ENCODE measurements at places on chromosomes 12 and 14. TPM values are rescaled to one million over a fixed set of nuclear protein-coding genes. Genes with fewer than 3 reads are reported as not detected.

DNA sequence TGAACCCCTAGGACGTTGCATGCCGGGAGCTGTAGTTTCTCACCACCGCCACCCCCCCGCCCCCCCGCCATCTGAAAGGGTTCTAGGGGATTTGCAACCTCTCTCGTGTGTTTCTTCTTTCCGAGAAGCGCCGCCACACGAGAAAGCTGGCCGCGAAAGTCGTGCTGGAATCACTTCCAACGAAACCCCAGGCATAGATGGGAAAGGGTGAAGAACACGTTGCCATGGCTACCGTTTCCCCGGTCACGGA is 501 bp upstream of the HSP90B1 start:
- H3K4me3 ChIP-seq = peak overlapping the region; percentile 68
- peaks cover 15% of the 10 kb centered on the region for H3K36me3 ChIP-seq
- H3K4me1 ChIP-seq = peaks cover 9% of the 10 kb centered on the region
- no peaks in the 10 kb centered on the region for H3K27me3 ChIP-seq
- H3K27ac ChIP-seq = peak overlapping the region; percentile 99

DNA sequence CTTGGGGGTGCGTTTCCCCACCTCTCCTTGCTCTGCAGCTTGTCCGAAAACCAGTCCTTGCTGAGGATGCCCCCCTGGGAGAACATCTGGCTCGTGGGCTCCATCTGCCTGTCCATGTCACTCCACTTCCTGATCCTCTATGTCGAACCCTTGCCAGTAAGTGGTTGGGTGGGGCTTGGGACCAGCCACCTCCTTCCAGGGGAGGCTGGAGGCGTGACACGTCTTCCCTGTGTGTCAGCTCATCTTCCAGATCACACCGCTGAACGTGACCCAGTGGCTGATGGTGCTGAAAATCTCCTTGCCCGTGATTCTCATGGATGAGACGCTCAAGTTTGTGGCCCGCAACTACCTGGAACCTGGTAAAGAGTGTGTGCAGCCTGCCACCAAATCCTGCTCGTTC is 57.5 kb downstream of the ANAPC7 start:
- no peak overlapping the region for H3K4me3 ChIP-seq
- H3K36me3 ChIP-seq = peaks cover 81% of the 10 kb centered on the region
- H3K4me1 ChIP-seq = peaks cover 17% of the 10 kb centered on the region

- DNase-seq = peak; percentile 25
- H3K36me3 ChIP-seq = peaks cover 1% of the 10 kb centered on the region
- H3K4me3 ChIP-seq = peak overlapping the region; percentile 92
- H3K27me3 ChIP-seq = no peaks in the 10 kb centered on the region
Observed at GRCh38 chr12:45217846-45218245, 2.0 kb downstream of the ANO6 start.

GRCh38 chr14:68413509-68413908 is 379.4 kb downstream of the ZFP36L1 start:
- no peak for DNase-seq
- H3K36me3 ChIP-seq = no peaks in the 10 kb centered on the region
- no peaks in the 10 kb centered on the region for H3K27me3 ChIP-seq
- H3K4me3 ChIP-seq = no peak overlapping the region
- H3K27ac ChIP-seq = no peak overlapping the region

DNA sequence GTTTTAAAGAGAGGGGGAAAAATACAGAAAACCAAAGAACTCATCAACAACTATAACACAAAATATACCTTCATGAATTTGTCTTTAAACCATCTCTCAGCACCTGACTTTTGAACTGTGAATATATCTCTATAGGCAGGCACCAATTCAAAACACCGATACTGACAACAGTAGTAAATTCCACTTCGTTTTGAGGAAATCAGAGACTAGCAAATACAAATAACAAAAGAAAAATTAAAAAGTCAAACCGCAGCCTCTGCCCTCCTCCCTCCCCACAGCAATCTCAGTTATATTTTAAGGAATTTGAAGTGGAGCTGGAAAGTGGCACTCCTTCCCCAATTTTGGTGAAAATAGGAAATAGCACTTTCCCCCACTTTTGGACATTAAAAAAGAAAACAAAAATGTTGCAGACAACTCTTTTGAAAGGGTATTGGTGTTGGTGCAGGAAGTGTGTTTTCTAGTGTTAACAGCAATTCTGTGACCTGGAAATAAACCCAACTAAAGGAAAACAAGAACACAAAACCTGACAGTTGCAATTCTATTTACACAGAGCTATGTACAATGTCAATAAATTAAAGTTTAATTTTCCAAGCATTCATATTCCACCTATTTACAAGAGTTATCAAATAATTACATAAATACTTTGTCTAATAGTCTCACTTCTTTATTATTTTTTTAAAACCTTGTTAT is 13.5 kb downstream of the TBX3 start:
- no peak for DNase-seq
- peaks cover 44% of the 10 kb centered on the region for H3K4me1 ChIP-seq
- no peak overlapping the region for H3K27ac ChIP-seq
- no peak overlapping the region for H3K4me3 ChIP-seq
- peaks cover 34% of the 10 kb centered on the region for H3K36me3 ChIP-seq
- H3K27me3 ChIP-seq = peaks cover 72% of the 10 kb centered on the region

DNA sequence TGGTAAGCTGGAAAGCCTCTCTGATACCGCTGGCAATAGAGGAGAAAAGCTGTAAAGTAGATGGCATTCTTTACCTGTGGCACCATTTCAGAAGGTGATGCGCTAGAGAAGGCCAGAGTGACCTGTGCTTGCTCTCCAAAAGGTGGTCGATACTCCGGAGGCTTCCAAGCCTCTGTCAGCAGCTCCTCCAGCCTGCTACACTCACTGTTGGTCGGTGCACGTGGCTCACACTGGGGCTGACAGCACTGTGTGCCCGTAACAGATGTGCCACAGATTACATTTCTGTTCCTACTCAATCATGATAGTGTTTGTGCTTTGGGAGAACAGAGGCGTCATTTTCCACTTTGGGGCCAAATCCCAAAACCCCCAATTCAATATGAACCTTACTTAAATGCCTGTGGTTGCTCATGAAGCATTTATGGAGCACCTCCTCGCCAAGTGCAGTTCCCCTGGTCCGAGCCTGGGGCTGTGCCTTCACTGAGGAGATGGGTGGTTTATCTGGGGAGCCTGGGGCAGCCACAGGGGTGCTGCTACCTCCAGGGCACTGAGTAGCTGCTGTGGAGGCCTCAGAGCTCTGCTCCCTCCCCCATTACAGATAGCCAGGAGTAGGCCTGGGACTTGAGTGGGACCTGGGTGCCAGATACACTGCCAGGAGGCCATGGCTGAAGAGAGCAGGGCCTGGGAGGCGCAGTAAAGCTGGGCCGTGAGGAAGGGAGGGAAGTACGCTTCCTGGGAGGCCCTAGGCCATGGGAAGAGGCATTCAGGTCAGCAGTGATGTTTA is 26.8 kb downstream of the CCNK start:
- H3K4me3 ChIP-seq = no peak overlapping the region
- H3K27me3 ChIP-seq = no peaks in the 10 kb centered on the region
- H3K27ac ChIP-seq = no peak overlapping the region
- peaks cover 85% of the 10 kb centered on the region for H3K36me3 ChIP-seq
- no peak for DNase-seq

- H3K36me3 ChIP-seq = no peaks in the 10 kb centered on the region
- no peak overlapping the region for H3K27ac ChIP-seq
- H3K4me3 ChIP-seq = no peak overlapping the region
- H3K4me1 ChIP-seq = no peaks in the 10 kb centered on the region
- DNase-seq = no peak
- H3K27me3 ChIP-seq = no peaks in the 10 kb centered on the region
Observed at GRCh38 chr12:126907900-126908764, 1358.8 kb upstream of the TMEM132C start.

DNA sequence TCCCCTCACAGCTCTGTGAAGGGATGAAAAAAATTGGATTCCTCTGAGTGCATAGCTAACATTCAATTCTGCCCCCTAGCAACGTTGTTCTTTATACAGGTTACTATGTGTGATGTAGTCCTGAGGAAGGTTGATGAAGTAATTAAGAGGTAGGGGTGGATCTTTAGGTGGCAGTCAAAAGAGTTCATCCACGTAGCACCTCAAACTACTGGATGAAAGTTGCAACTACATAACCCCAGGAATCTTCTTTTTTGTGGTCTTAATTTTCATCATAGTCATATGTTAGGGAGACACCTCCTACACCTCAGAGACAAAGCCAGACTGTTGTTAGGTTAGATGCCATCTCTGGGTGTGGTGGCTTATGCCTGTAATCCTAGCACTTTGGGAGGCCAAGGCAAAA is 10.2 kb upstream of the NFE2 start:
- H3K27ac ChIP-seq = no peak overlapping the region
- H3K4me1 ChIP-seq = no peaks in the 10 kb centered on the region
- no peaks in the 10 kb centered on the region for H3K36me3 ChIP-seq
- H3K27me3 ChIP-seq = no peaks in the 10 kb centered on the region
- no peak for DNase-seq
- no peak overlapping the region for H3K4me3 ChIP-seq

GRCh38 chr12:22121224-22121623 is 75.2 kb downstream of the CMAS start:
- H3K27me3 ChIP-seq = no peaks in the 10 kb centered on the region
- H3K4me3 ChIP-seq = no peak overlapping the region
- no peak overlapping the region for H3K27ac ChIP-seq
- no peak for DNase-seq
- H3K36me3 ChIP-seq = no peaks in the 10 kb centered on the region

DNA sequence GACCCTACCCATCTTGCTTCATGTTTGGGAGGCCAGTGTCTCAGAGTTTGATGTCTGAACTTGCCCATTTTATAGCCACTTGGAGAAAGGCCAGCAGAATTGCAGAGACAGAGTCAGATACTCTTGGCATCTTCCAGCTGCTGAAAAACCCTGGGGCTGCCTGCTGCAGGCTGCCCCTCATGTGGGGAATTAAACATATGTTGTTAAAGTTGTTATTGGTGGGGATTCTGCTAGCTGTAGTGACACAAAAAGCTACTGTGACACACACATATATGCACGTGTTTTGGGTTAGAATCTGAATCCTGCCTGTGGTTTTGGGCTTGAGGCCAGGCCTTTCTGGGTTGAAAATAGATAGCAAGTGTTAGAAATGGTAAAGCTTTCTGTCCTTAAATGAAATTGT is 1288.4 kb downstream of the AACS start:
- H3K27me3 ChIP-seq = no peaks in the 10 kb centered on the region
- no peaks in the 10 kb centered on the region for H3K4me1 ChIP-seq
- H3K4me3 ChIP-seq = no peak overlapping the region
- H3K27ac ChIP-seq = no peak overlapping the region
- no peak for DNase-seq
- H3K36me3 ChIP-seq = no peaks in the 10 kb centered on the region

DNA sequence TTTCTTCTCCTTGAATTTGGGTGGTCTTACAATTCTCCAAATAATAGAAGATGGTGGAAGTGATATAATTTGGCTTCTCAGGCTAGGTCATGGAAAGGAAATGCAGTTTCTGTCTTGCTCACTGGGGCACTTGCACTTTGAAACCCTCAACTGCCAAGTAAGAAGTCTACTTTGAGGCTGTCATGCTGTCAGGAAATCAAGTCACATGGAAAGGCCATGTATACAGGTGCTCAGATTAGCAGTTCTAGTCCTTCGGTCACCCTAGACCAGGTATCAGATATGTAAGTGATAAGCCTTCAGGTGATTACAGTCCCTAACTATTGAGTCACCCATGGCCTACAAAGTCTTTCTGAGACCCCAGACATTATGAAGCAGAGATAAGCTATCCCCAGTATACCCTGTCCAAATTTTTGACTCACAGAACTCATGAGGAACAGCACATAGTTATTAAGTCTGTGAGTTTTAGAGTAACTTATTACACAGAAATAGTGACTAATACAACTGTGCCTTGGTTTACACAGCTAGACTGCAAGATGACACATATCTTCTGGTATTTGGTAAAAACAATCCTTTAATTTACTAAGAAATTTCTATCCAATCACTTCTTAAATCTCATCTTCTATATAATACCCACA is 26.3 kb upstream of the BBS10 start:
- no peaks in the 10 kb centered on the region for H3K27me3 ChIP-seq
- no peaks in the 10 kb centered on the region for H3K4me1 ChIP-seq
- H3K36me3 ChIP-seq = peaks cover 8% of the 10 kb centered on the region
- H3K27ac ChIP-seq = no peak overlapping the region
- no peak overlapping the region for H3K4me3 ChIP-seq
- no peak for DNase-seq

- no peaks in the 10 kb centered on the region for H3K27me3 ChIP-seq
- H3K27ac ChIP-seq = no peak overlapping the region
Observed at GRCh38 chr12:132858718-132859266, 28.6 kb downstream of the CHFR start.

GRCh38 chr14:24403294-24403998 is 4.6 kb downstream of the NYNRIN start:
- H3K27me3 ChIP-seq = no peaks in the 10 kb centered on the region
- no peak overlapping the region for H3K4me3 ChIP-seq
- peaks cover 14% of the 10 kb centered on the region for H3K36me3 ChIP-seq
- peak; percentile 88 for DNase-seq

- no peak overlapping the region for H3K27ac ChIP-seq
- no peak overlapping the region for H3K4me3 ChIP-seq
- no peak for DNase-seq
Observed at GRCh38 chr14:100644383-100644782, 57.2 kb upstream of the BEGAIN start.

DNA sequence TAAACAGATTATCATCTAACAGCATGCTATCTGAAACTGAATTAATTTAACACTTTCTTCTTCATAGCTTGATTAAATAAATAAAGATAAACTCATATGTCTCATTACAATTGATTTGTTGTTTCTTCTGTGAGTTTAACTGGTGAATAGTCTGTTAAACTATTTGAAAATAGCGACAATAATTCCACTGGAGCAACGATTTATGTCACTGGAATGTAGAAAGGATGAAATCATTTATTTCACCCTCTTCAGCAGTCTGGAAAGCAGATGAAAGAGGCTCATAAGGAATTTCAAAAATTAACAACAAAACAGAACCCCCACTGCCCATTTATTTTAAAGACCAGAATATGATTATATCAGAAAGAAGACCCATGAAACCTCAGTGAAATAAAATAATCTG is 1165.1 kb upstream of the USP15 start:
- H3K4me1 ChIP-seq = no peaks in the 10 kb centered on the region
- no peak overlapping the region for H3K27ac ChIP-seq
- no peaks in the 10 kb centered on the region for H3K27me3 ChIP-seq
- DNase-seq = no peak

The B4GALNT1 gene
- total RNA-seq = 1.4 TPM

The WASHC4 gene
- 43.5 TPM for total RNA-seq

The CD163 gene
- total RNA-seq = 6.9 TPM

The RAP1B gene
- total RNA-seq = 77.4 TPM

The MYF6 gene
- total RNA-seq = 105 TPM

The VASH1 gene
- total RNA-seq = 18.6 TPM

The B3GNT4 gene
- 0.04 TPM for total RNA-seq

The SLC24A4 gene
- total RNA-seq = 1.8 TPM

The MYH7 gene
- 124 TPM for total RNA-seq

The KRT71 gene
- total RNA-seq = not detected

The SERPINA1 gene
- total RNA-seq = 2.0 TPM

The RIPK3 gene
- 2.0 TPM for total RNA-seq

The LMNTD1 gene
- total RNA-seq = 0.18 TPM

The GPRC5A gene
- total RNA-seq = 1.1 TPM

All from muscle of leg (tissue), 16 donors.